Activated CD8-positive, alpha-beta memory T cell treated with anti-CD3 and anti-CD28 coated beads, Interleukin-2, amount 10 ng/mL, durations not matched to agents 7 days and 5 days (primary cell): ENCODE measurements at places on chromosomes 5 and 9. TPM values are rescaled to one million over a fixed set of nuclear protein-coding genes. Genes with fewer than 3 reads are reported as not detected.

Gene PCDHB9
- total RNA-seq = not detected

Gene LRRC70
- total RNA-seq = 1.2 TPM

Gene SPINK13
- not detected for total RNA-seq

Gene PSIP1
- 92.6 TPM for total RNA-seq

Gene HAPLN1
- total RNA-seq = not detected

Gene SLC25A48
- not detected for total RNA-seq

Gene FBXL17
- 10.9 TPM for total RNA-seq

Gene ACTBL2
- not detected for total RNA-seq

Gene SV2C
- 0.26 TPM for total RNA-seq

Gene ATP10B
- not detected for total RNA-seq

Gene C7
- not detected for total RNA-seq

Gene TRIP13
- 38.8 TPM for total RNA-seq

Gene OSMR
- not detected for total RNA-seq

Gene OBP2B
- not detected for total RNA-seq

Gene SNCAIP
- total RNA-seq = not detected

Gene FOXD4L6
- total RNA-seq = not detected

Gene ITGA1
- 37.0 TPM for total RNA-seq

Gene WDR38
- total RNA-seq = not detected

Gene AIF1L
- 0.12 TPM for total RNA-seq

Gene ADAMTS12
- total RNA-seq = not detected

Gene FOXD4L4
- 0.09 TPM for total RNA-seq

Gene BAAT
- total RNA-seq = not detected

Gene SLC34A3
- not detected for total RNA-seq

Gene PALM2AKAP2
- not detected for total RNA-seq

Gene ENHO
- not detected for total RNA-seq

Gene MRRF
- total RNA-seq = 27.9 TPM

Gene KCNT1
- not detected for total RNA-seq

Gene FBXL7
- not detected for total RNA-seq

Gene PTGES
- total RNA-seq = not detected

Gene PPIC
- total RNA-seq = not detected

Gene ZNF366
- total RNA-seq = not detected

Gene FAM193B
- total RNA-seq = 77.5 TPM

Gene FGF18
- not detected for total RNA-seq

Gene MELK
- 80.4 TPM for total RNA-seq

Gene TSLP
- 0.20 TPM for total RNA-seq

Gene NR5A1
- not detected for total RNA-seq

Gene OMD
- not detected for total RNA-seq

Gene FOXD4L5
- total RNA-seq = 0.23 TPM

Gene ADAMTS16
- total RNA-seq = not detected

Gene THBS4
- total RNA-seq = 3.6 TPM

Gene FUT7
- total RNA-seq = 2.8 TPM

Gene PRKAA1
- 76.8 TPM for total RNA-seq

Gene LCN9
- total RNA-seq = not detected

Gene C9
- total RNA-seq = not detected

Gene IRX4
- total RNA-seq = not detected

Gene SLC2A8
- total RNA-seq = 26.0 TPM

Gene FSTL4
- not detected for total RNA-seq

Gene ANKH
- total RNA-seq = 41.9 TPM

Gene ACOT12
- not detected for total RNA-seq

Gene GRIA1
- not detected for total RNA-seq

Gene ZCCHC9
- total RNA-seq = 30.6 TPM

Gene PCDHA1
- not detected for total RNA-seq

Gene RAB3C
- total RNA-seq = not detected

Gene PANK3
- total RNA-seq = 47.9 TPM

Gene LHFPL2
- total RNA-seq = not detected

Gene ZNF354C
- 6.0 TPM for total RNA-seq

Gene TSSK1B
- not detected for total RNA-seq

Gene CDC20B
- total RNA-seq = 0.53 TPM
